ENCODE measurements at places on chromosomes 1 and 21. TPM values are rescaled to one million over a fixed set of nuclear protein-coding genes. Genes with fewer than 3 reads are reported as not detected.
A peak's percentile ranks its signal among the peaks of the same experiment; 100 is the strongest.

The KRTAP21-2 gene
- not detected for total RNA-seq

The VSIG8 gene
- total RNA-seq, result not detected

The NMNAT1 gene
- 5.6 TPM for total RNA-seq

The FCGR1A gene
- 1.1 TPM for total RNA-seq

The OR2T33 gene
- total RNA-seq, result not detected

The SOD1 gene
- 197 TPM for total RNA-seq

The ZMYND12 gene
- total RNA-seq, result 0.96 TPM

The NCAM2 gene
- total RNA-seq, result not detected

The LAMC1 gene
- total RNA-seq, result not detected

- DNase-seq, result no peak
These were observed 78.1 kb downstream of the LRRC53 start for GRCh38 chr1:74434321-74434720.

- DNase-seq, result no peak
These were observed 72.1 kb upstream of the LHX8 start for GRCh38 chr1:75062111-75062510.

DNA sequence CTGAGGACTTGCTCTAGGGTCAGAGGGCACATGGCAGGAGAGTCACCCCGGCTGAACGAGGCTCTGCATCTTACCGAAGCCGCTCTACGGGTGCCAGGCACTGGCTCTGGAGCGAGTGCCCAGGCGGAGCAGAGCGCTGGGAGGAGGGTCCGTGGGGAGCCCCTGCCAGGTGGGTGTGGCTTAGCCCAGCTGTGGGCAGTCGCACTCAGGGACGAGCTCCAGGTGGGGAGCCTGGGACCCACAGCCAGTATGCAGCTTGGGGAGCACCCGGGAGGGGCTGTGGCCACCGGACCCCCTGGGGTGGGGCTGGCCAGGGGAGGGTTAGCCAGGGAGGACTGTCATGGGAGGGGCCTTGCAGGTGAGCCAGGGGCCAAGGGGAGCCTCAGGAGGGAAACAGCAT, 3.8 kb downstream of the AGRN start:
- no peak for DNase-seq

- DNase-seq, result no peak
These were observed 8.2 kb downstream of the MATN1 start for GRCh38 chr1:30715216-30715615.

- DNase-seq, result peak; percentile 51
These were observed 155.0 kb upstream of the EDN2 start for GRCh38 chr1:41639332-41639936.

DNA sequence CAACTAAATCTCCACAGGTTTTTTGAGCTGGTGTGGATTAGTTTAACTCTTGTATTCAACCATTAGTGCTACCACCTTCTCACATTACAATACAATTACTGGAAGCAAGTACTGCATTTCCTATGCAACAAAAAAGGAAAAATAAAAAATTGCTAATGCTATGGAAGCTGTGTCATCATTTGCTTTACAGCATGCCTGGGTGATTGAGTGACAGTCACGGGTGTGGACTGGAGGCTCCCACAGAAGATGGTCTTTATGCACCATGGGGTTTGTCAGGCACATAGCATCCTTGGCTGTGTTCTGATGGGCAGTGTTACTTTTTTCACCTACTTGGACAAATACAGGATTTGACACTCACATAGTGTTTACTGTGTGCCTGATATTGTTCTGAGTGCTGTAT, 262.3 kb downstream of the TM2D1 start:
- no peak for DNase-seq

DNA sequence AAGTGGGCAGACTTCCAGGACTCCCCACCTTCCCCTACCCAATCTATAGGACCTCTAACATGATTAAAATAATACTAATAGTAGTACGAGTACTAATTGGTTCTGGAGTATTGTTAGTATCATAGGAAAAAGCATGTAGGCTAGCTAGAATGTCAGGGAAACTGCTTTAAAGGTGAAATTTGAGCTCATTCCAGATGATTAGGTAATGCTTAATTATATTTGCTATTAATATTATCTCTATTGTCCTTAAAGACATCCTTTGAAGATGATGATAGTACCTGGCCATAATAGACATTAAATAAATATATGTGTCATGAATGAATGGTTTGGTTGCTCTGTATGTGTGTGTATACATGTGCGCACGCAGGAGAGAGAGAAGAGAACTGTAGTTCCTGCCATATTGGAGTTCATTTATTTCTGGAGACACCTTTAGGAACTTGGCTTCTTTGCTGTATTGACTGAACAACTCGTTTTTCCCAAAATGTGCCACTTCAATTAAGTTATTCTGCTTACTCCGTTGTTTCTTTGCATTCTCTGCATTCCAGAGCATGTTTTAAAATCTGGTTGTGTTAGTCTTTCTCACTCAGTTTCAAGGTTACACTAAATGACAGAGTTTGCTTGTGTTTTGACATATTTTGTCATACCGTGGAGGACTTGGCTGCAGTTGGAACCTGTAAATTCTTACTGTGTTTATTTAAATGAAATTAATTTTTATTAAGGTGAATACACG, 117.1 kb downstream of the OSBPL9 start:
- DNase-seq, result no peak

- no peak for DNase-seq
These were observed 67.8 kb downstream of the TOMM20 start for GRCh38 chr1:235060607-235061470.

- no peak for DNase-seq
These were observed 309.1 kb downstream of the USH2A start for GRCh38 chr1:216114180-216114579.

DNA sequence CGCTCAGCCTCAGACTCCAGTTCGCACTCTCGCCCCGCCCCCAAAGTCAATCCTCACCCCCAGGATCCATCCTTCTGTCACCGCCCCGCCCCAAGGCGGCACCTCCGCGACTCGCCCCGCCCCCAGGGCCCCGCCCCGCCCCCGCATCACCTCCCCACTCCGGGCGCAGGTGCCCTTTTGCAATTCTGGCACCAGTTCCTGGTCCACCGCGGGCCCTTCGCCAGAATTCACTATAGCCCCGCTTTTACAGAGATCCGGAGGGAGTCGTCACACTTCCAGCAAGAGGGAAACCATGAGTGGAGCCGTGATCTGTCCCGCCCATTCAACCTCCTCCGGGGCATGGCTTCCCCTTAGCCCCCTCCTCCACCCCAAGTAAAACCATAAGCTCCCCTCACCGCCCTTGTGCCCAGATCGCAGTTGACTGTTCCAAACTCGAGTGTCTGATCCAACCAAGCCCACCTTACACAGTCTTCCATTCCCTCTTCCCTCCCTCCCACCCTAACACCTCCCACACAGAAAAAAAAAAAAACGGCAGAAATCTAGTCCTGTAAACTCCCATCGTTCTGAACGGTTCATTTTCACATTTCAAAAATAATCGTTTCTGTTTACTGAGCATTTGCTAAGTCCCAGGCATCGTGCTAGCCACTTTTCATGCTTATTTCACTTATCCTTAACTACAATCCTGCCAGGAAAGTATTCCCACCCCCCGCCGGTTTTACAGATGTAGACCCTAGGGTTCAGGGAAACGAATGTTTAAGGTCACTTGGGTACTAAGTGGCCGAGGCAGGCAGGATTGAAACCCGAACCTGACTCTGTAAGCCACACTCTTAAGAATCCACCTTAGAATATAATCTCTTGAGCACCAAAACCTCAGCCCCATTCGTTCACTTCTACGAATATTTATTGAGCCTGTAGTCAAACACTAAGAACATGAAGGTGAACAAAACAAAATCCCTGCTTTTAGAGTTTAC, 1.3 kb upstream of the DNAJC16 start:
- peak; percentile 26 for DNase-seq

- DNase-seq, result peak; percentile 43
These were observed 3.2 kb downstream of the RNF187 start for GRCh38 chr1:228490120-228491078.
